SK-N-DZ (cell line): ENCODE measurements at places on chromosomes 2 and 18.

DNA sequence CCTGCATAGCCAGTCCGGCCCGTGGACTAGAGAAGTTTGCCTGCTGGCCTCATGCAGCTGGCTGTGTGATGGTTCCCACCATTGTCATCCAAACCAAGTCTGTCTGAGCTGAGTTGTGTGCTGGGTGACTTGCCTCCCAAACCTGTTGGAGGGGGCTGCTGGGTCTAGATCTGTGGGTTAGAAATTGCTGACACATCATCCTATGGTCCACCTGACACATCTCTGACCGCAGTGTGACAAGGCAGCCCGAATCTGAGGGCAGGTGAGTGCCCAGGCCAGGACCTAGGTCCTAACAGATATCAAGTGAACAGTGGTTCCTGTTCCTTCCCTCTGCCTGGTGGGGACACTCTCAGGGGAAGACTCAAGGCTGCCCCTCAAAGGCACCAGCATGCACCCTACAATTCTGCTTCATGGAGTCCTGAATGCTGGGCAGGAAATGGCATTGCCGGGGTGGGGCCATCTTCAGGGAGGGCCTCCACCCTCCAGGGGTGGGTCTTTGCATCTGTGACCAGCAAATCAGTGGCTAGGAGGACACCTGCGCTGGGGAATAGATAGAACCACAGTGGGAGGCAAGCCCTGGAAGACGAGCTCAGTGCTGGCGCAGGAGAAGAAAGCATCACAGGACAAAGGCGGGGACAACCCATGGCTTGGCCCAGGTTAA, 117.9 kb upstream of the ID2 start:
- DNase-seq = no peak

DNA sequence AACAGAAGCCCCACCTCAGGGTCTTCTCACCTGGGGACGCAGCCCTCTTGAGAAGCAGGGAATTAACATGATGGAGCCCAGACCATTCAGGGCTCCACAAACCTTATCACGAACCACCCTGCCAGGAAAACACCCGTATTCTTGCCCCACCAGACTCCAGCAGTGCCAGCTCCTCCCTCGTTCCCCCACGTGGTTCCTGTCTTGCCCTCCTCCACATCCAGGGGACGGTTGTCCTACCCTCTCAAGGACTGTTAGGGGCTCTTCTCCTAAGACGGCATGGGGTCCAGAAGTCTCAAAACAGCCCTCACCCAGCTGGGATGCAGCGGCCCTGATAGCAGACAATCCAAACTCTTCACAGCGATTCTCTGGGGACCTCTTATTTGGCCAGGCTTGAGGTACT, 372.2 kb upstream of the HS6ST1 start:
- no peak for DNase-seq

DNA sequence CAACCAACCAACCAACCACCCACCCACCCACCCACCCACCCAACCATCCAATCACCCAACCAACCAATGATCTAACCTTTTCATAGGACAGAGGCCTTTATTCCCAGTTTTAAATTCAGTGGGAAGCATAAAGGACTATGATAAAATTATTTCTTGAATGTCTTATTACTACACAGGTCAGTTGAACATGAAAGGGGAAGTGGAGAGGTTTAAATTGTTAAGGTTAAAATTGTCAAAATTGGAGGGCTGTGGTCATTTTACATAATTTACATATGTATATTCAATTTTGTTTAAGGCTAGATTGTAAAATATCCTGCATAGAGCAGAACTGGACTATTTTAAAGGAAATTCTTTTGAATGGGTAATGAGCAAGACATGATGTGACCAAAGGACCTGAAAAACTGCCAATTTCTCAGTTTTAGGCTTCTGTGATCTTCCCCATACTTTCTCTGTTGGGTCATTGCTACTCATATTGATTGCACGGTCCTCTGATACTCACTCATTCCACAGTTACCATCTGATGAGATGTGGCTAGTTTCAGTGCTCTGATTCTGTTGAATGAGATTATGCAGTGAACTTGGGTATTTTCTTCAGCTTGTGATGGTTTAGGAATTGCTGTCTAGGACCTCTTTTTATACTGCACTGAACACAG, 127.4 kb downstream of the PLCL1 start:
- no peak for DNase-seq

GRCh38 chr18:74820160-74820780, 222.6 kb downstream of the ZNF407 start:
- no peak for DNase-seq

DNA sequence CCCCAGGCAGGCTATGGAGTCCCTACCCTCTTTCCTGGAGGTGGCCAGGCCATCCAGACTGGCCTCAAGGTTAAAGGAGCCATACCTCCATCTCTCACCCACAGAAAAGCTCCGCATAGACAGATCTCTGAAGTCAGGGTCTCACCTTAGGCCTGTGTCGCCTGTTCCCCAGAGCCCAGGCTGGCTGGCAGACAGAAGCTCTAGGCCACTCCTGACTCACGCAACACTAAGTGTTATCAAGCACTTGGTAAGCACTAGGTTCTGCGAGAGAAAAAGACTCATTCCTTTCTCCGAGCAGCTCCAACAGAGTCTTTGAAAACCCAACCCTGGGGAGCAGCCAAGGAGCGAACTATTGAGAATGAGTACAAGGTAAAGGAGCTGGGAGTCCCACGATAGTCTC, 6.1 kb downstream of the SMAD7 start:
- DNase-seq = no peak

DNA sequence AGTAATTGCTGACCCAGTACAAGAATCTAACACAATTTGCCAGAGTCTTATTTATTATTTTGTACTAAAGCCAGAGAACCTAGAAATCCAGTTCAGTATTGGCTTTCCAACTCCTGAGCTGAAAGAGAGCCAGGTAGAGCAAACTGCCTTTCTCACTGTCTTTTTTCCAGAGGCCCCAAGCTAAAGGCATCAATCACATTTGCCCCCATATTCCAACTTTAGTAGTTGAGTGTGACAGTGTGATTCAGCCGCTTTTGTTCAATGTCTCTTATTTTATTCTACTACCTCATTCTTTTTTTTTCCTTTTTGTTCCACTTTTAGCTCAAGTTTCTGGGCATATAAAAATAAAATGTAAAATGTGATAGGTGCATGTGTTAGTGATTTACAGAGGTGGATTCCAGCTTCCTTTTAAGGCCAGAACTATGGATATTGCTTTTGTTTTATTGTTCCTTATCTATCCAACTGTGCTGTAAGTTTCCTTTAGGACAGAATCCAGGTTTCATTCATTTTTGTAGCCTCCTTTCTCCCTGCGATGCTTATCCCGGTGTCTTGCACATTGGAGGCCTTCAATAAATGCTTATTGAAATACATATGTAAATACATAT, 153.0 kb downstream of the ZEB2 start:
- no peak for DNase-seq

- DNase-seq = no peak
These were observed 124.8 kb downstream of the COL6A3 start for GRCh38 chr2:237289139-237289538.

DNA sequence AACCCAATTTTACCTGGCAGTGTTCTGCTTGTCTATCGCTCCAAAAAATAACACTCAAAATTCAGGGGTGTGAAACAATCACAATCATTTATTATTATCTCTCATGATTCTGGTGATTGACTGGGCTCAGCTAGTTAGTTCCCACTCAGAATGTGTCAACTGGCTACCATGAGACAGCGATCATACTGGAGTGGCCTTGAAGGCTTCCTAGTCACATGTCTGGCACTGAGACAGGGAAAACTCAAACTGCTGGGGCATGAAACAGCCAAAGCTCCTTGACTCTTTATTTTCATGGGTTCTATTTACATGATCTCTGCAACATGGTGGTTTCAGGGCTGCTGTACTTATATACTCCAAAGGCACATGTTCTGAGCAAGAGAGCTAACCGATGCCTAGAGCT, 6.2 kb upstream of the ANXA4 start:
- no peak for DNase-seq

- no peak for DNase-seq
These were observed 7.4 kb downstream of the HDAC4 start for GRCh38 chr2:239393388-239393940.

DNA sequence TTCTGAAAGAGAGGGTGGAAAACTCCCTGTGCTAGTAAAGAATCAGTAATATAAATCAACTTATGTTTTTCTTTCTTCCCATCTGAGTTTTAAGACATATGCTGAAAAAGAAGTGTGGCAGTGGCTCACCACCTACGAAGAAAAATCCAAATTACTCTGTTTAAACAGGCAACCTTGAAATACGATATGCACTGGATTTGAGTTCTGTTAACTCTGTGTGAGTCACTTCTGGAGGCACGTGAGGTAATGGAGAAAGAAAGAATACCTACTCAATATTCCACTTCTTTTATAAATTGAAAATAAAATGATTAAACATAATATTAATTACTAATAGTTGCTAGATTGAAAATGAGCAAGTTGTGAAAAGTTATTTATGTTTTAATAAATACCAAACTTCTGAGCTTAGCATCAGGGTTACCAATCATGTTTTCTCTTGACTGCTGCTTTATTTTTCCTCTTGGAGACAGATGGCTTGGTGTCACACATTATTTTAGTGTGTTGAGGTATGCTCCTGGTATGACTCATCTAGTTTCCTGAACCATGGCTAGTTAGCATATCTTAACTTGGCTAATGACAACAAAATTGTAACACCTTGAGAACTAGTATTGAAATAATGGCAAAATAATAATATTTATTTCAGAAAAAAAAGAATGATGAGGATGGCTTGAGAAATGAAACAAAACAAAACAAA, 1705.5 kb upstream of the PIK3C3 start:
- DNase-seq = no peak

- peak; percentile 72 for DNase-seq
These were observed 12.2 kb downstream of the FHOD3 start for GRCh38 chr18:36309436-36310391.

DNA sequence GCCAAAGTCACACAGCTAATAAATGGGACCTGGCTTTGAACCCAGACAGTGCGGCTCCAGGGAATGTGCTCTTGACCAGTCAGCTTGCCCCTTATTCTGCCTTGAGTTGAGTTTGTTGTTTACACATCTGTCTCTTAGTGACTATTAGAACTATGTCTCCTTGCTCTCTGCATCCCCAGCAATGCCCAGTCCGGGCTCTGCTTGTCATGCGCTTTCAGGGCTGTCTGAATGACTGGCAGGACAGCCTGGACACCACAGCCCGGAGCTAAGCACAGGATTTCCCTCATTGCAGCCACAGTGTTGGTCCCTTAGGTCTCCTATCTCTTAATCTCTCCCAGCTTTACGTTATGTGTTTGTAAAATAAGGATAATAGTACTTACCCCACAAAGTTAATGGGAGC, 246.4 kb upstream of the RAB12 start:
- DNase-seq = no peak

DNA sequence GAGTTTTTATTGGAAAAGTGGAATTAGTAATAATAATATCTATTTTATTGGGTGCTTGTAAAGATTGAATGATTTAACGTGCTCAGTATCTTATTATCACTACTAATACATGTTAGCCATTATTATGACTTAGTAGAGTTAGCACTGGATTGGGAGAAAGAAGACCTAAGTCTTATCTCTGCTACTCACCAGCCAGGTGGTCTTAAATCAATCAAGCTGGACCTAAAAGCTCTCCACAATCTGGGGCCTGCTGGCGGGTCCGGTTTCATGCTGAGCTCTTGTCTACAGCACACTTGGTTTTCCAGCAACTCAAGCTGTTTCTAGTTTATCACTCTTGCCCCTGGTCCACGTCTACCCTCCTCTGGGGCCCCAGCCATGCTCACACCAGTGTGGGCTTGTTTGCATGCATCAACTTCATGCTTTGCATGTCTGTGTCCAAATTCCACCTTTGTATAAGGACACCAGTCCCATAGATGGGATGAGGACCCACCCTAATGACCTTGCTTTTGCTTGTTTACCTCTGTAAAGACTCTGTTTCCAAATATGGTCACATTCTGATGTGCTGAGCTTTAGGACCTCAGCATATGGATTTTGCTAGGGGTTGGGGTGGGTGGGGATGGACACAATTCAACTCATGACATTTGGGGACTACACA, 363.1 kb downstream of the LPIN1 start:
- DNase-seq = peak; percentile 67

- DNase-seq = no peak
These were observed 53.5 kb upstream of the UBE2F start for GRCh38 chr2:237913193-237913917.
